ENCODE measurements at places on chromosomes 13 and 19.

DNA sequence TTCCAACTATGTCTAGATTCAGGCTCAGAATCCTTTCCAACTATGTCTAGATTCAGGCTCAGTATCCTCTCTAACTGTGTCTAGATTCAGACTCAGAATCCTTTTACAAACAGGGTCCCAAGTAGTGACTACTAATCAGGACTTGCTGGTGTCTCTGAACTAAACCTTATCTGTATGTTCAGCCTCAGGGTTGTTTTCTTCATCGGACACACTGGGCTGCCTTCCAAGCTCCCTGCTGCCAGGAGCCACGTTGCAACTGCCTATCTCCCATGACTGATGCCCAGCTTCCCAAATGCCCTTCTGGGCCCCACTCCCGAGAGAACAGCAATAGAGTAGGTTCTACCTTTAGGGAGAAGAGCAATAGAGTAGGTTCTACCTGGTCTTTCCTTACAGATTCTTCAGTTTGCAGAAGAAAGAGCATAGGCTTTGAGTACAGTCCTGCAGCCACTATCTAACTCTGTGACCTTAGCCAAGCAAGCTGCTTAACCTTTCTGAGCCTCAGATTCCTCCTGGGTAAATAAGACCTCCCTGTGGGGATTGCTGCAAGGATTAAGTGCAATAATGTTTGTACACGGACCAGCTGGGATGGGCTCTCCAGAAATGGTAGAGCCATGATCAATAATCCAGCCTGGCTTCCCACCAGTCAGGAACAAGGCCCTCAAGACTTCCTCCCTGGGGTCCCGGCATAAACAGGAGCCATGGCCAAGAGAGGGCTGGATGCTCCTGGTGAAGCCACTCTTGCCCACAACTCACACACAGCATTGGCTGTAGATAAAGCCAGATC, 61.5 kb downstream of the ZIC5 start:
- no peak for DNase-seq

GRCh38 chr13:98476106-98476505, 100.8 kb downstream of the STK24 start:
- DNase-seq: no peak

GRCh38 chr13:105952233-105952972, 583.1 kb downstream of the EFNB2 start:
- DNase-seq: no peak

DNA sequence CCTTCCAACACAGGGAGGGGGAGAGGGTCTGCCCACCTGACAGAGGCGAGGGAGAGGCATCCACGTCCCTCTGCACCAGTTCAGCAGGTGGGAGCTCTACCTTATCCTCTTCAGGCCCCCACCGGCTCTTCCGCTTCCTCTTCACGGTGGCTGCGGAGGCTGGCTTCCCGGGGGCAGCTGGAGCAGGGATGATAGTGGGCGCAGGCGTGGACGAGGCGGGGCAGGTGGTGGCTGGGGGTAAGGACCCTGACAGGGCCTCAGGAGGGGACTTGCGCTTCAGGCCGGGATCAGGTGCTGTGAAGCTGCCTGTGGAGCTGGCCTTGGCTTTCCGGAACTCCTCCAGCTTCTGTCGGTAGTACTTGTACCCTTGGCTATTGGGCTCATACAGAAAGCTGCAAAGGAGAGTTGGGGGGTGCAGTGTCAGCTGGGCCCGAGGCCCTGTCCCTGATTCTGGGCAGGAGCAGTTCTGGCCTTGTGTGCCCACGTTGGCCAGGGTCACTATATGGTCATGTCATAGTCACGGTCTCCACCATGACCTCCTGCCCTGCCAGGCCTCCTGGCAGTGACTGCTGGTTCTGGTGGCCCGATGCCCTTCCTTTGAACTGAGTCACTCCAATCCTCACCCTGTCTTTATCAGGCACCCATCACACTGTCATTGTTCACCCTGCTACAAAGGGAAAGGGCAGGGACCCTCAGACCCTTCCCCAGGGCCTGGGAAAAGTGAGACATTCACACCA, 23.2 kb downstream of the SUGP1 start:
- no peak for DNase-seq

GRCh38 chr19:947707-948539, 22.1 kb downstream of the ARID3A start:
- no peak for DNase-seq

DNA sequence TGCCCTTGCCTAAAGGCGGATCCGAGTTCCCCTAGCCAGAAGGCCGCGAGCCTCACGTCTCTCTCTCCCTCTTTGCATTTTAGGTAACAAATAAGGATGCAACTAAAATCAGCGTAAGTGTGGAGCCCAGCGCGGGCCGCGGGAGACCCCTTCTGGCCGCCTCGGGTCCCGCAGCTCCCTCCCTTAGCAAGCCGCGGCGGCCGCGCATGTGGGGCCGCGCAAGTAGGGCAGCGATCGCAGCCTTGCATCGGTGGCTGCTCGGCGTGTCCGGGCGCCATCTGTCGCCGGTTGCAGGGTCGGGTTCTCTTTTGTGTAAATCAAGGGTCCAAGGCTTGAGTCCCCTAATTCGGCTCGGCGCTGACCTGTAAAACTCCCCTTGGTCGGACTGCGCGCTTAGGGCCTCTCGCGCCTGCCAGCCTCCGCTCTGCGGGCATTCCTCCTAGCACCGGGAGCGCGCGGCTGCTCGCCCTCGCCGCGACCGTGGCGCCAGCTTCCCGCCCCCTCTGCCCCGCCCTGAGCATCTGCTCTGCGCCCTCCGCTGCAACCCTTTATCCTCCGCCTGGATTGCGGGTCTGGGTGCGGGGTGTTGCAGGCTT, 2.7 kb downstream of the VSTM2B start:
- DNase-seq: no peak

GRCh38 chr19:5165697-5166019, 175.0 kb downstream of the PTPRS start:
- DNase-seq: no peak

DNA sequence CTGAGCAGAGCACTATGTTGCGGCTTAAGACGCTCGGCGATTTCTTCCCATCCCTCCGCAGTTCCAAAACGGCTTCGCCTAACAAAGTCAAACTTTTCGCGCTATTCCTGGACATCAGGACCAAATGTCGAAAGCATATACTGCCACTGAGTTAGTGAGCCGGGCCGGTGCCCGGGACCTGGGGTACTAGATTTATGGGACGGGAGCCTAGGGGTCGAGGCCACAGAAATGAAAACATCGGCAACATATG, 699 bp downstream of the RCBTB2 start:
- DNase-seq: no peak

DNA sequence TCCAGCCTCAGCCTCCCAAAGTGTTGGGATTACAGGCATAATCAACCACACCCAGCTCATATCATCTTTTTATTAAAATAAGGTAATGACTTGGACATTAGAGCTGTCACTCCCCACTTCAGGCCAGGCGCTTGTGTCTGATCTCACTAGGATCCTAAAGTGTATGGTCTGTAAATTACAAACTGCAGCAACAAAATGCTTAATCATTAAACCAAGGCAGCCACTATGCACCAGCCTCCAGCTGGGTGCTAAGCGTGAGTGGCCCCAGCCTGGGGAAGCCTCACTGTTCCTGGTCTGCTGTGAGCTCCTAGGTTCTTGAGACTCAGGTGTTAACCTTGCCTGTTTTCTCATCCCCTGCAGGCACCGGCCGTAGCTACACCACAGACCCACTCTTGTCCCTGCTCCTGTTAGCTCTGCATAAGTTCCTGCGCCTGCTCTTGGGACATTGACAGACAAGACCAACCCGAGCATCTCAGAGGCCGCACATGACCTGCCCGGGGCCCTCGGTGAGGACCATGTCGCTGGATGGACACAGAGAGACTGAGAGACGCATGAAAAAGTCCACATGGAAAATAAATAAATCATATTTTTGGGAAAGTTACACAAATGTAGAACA, 37.8 kb downstream of the VSTM2B start:
- no peak for DNase-seq

GRCh38 chr13:59790626-59791025, 373.1 kb downstream of the DIAPH3 start:
- no peak for DNase-seq

- no peak for DNase-seq
Measured at GRCh38 chr19:7848779-7849457, 18.9 kb downstream of the EVI5L start.

DNA sequence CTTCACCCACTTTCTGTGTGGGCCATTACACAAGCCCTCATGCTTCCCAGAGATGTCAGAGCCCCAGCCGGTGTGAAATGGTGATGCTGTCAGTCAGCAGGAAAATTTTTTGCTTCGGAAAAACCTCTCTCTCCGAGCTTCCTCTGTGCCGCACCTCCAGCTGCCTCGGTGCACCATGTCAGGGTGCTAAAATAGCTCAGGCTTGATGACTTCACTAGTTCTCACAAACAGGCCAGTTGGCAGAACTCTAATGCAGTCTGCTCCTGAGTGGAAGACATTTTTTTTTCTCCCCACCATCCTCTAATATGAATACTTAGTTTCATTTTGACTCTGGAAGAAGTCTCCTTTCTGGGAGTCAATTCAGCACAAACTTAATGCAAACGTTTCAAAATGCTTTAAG, 71.3 kb downstream of the KLF12 start:
- no peak for DNase-seq

DNA sequence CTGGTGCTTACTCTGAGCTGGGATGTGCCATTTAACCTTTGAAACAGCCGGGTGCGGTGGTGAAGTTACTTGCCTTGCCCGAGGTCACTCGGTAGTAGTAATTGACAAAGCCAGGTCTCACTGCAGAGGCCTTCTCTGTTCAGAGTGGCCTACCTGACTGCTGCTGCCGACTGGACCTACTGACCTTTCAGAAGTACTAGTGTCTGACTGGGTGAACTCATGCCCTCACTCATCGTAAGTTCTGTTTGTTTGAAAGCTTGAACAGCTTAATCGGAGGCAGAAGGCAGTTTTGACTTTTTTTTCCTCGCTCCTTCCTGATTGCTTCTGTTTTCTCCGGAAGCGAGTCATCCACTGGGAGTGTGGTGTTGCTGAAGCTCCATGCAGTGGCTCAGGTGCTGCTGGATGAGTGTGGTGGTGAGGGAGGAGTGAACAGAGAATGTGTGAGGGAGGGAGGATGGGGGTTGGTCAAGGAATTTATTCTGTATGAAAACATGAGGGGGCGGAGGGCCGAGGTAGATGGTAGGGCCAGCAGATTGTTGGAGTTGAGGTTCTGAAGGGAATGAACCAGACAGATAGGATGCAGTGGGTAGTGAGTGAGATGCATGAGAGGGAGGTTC, 2.7 kb downstream of the SPINT2 start:
- DNase-seq: no peak

DNA sequence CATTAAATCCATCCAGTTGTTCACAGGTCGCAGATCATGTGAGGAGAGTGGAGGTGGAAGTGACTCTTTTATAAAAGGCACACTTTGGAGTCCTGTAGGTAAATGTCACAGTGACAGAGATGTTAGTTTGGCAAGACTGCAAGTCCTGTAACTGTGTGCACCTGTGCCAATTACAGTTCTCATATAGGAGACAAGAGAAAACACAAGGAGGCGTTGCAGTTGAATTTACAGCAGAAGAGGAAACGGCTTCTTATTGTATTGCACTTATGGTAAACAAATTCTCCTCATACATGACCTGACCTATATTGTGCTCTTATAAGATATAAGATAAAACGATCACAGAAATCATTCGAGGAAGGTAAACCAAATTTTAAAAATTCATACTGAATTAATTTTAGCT, 732.8 kb upstream of the SLC10A2 start:
- DNase-seq: no peak

DNA sequence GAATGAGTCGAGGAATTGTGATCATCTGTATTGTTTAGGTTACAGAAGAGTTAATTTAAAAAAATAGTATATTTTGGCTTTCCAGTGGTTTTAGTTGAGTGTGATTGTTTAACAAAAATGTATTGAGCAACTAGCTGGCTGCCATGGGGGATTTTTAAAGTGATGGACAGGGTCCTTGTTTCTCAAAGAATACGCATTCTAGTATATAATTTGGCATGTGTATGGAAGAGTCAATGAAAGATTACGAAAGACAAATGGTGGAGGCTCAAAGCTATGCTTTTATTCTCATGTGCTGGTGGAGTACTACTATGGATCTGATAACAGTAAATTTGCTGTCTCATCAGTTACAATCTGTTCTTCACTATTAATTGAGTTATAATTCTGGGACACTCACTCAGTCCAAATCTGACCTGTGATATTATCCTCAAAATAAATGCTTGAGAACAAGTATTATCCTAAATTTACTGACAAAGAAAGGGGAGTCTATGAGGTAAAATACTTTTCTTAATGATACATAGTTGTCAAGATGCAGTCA, 240.0 kb downstream of the GPC6 start:
- no peak for DNase-seq

DNA sequence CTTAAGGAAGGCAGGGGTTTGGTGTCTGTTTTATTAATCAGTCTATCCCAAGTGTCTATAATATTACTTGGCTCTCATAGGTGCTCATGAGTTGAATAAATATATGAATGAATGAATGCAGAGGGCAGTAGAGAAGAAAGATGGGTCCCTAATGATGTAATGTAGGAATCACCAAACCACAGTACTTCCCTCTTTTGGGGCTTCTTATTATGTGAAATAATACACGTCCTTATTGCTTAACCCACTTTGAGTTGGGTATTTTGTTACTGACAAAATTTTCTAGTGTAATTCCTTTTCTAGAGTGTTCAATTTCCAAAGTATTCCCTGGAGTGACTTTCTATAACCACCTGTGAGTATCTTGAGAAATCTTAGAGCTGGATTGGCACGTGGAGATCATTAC, 13.2 kb downstream of the KLK5 start:
- DNase-seq: no peak

DNA sequence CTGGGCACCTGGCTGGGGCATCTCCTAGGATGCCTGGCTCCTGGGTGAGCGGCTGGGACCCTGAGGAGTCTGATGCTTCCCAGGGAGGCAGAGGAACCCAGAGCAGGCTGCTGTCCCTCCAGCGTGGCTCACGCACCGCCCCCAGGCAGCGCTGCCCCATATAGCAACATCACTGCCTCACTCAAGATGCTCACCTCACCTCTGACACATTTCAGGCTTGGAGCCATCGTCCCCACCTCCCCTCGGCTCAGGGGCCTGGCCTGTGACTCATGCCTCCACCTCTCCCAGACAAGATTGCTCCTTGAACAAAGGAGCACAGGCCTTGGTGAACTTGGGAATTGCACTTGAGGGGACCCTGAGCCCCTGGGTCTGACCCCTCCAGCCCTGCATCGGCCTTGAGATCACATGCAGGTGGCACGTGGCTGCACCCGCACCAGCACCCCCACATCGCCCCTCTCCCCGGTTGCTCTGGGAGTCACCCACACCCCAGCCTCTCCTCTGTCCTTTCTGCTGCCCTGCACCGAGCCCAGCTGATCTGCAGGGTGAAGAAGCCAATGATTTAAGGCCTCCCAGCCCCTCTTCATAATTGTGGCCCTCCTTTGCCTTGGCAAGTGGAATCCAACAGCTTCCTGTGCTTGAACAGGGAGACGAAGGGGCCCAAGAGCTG, 11.2 kb downstream of the CEBPA start:
- no peak for DNase-seq

- DNase-seq: no peak
Measured at GRCh38 chr19:37007587-37008220, 70.5 kb upstream of the ZNF420 start.

All from NCI-H1417 treated with DMSO at 0.1 percent for 48 hours (cell line).